ENCODE measurements at places on chromosomes 7 and 10. TPM values are rescaled to one million over a fixed set of nuclear protein-coding genes. Genes with fewer than 3 reads are reported as not detected.

CPA5 gene
- polyA plus RNA-seq, result not detected

CPED1 gene
- polyA plus RNA-seq, result 3.7 TPM

CEP55 gene
- polyA plus RNA-seq, result 3.1 TPM

ELFN1 gene
- polyA plus RNA-seq, result 0.76 TPM

HGF gene
- polyA plus RNA-seq, result 2.7 TPM

HOXA9 gene
- 0.25 TPM for polyA plus RNA-seq

- H3K36me3 ChIP-seq, result no peaks in the 10 kb centered on the region
- no peak overlapping the region for H3K27ac ChIP-seq
- no peaks in the 10 kb centered on the region for H3K4me1 ChIP-seq
- no peaks in the 10 kb centered on the region for H3K27me3 ChIP-seq
- DNase-seq, result no peak
These were observed 162.0 kb upstream of the PRPS1L1 start for GRCh38 chr7:18189500-18190126.

DNA sequence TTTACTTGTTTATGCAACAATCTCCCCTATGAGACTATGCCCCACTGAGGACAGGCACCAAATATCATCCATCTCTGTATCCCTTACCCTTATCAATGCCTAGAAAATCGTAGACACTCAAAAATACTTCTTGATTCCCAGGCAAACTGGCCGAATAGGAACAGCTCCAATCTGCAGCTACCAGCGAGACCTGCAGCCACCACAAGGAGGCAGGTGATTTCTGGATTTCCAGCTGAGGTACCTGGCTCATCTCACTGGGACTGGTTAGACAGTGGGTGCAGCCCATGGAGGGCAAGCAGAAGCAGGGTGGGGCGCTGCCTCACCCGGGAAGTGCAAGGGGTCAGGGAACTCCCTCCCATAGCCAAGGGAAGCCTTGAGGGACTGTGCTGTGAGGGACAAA, 10.8 kb upstream of the PPP1R3C start:
- H3K27me3 ChIP-seq, result no peaks in the 10 kb centered on the region
- H3K4me1 ChIP-seq, result no peaks in the 10 kb centered on the region
- DNase-seq, result peak; percentile 47

GRCh38 chr10:101843032-101844021, at the start of gene KCNIP2:
TSS of gene KCNIP2 (minus strand) at chr10:101843800. CDS start at chr10:101843568, 232 bp downstream.
- H3K4me3 ChIP-seq, result peak within 1 kb of the TSS; percentile 31
- H3K4me1 ChIP-seq, result peaks cover 25% of the 10 kb centered on the region
- H3K27ac ChIP-seq, result no peak within 1 kb of the TSS

Data from stomach (tissue), 19 donors.